Nucleus accumbens (tissue), 56 donors: ENCODE measurements at places on chromosomes 4 and X.

DNA sequence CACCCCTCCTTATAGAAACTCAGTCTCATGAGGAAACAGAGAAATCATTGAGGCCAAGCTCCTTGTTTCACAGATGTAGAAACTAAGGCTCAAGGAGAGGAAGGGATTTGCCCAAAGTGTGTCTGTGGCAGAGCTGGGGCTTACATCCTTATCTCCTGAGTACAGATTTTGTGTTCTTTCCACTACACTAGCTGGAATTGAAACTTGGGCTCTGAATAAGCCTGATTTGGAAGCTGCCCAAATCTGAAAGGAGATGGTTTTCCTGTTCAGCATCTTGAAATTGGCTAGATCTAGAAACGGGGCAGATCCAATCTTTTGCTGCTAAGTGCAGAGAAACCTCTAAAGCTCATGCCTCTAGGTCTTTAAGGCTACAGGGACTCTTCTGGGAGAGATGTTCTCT is 24.3 kb downstream of the AWAT2 start:
- no peak for DNase-seq

DNA sequence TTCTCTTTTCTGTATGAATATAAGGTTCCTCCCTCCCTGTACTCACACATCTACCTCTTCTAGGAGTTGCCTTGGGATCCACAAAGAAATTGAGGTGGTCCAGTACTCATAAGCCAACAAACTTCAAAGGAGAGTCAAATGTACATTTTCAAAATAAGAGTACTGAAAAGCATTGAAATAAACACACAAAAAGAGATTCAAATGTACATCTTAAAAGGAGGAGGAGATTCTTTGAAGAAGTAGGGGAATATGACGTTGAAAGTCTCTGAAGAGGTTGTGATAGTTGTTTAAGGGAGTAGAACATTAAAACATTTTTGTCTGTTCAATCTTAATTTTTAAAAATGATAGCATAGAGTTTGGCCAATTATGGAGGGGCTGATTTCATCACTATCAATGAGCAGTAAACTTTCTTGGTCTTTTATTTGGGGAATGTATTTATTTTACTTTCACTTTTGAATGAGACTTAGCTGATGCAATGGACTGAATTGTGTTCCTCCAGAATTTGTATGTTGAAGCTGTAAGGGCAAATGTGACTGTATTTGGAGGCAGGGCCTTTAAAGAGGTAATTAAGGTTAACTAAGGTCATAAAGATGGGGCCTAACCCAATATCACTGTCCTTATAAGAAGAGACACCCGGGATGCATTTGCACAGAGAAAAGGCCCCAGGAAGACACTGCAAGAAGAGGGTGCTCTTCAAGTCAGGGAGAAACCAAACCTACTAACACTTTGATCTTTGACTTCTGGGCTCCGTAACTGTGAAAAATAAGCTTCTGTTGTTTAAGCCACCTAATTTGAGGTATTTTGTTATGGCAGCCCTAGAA is 226.3 kb upstream of the PGRMC2 start:
- no peak for DNase-seq

GRCh38 chrX:46620505-46620904 is 46.9 kb downstream of the CHST7 start:
- no peak for DNase-seq

DNA sequence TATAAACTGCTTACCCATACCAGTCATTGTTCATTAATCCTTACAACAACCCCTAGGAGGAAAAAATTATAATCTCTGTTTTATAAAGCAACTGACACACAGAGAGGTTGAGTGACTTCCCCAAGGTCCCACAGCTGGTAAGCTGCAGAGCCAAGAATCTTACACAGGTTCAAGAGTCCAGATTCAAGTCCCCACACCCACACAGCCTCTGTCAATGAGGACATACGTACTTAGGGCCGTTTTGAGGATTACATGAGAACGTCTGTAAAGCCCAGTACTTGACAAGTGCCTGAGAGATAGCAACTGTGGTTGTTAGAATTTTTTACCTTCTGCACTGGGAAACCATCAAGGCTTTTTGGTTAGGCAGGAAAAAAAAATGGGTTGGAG is 556 bp upstream of the SLC25A43 start:
- DNase-seq = no peak

DNA sequence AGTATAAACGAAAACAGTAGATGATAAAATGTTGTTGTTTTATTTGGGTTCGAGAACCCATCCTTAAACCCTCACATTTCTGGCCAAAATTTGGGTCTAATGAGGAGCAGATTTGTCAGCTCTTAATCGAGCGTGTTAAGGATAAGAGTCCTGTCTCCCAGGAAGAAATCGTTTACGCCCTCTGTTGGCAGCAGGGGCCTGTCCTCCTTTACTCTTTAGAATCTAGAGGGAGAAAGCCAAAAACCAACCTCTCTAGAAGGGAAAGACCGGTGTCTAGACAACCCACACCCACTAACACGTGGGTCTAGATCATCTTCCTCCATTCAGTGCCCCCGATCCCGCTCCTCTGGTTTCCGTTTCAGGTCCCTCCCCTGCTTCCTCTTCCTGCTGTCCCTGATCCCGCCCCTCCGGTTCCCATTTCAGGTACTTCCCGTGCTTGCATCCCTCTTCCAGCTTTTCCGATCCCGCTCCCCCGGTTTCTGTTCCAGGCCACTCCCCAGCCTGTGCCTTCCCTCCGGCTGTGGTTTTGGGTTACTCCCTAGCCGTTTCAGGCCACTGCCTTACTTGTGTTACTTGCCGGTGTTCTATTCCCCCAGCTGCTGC is 339.1 kb downstream of the PAPSS1 start:
- no peak for DNase-seq

- DNase-seq = no peak
Observed at GRCh38 chr4:146054676-146055075, 116.1 kb upstream of the ZNF827 start.

DNA sequence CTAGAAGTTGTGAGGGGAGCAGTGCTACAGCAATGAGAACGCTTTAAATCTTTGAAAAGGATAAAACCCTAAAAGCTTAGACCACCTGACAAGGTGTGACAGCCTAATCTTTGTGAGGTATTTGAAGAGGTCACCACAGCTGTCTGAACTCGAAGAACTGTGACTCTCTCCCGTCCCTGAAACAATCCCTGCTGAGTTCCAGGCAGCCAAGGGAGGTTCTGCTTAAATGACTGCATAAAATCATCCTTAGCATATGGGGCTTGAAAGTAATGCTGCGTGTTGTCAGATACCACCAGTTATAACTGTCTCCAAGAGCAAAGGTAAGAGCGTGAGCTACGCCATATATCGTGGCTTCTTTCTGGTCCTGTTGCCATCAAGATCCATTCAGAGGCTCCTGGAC is 696.3 kb downstream of the PCDH7 start:
- DNase-seq = no peak

DNA sequence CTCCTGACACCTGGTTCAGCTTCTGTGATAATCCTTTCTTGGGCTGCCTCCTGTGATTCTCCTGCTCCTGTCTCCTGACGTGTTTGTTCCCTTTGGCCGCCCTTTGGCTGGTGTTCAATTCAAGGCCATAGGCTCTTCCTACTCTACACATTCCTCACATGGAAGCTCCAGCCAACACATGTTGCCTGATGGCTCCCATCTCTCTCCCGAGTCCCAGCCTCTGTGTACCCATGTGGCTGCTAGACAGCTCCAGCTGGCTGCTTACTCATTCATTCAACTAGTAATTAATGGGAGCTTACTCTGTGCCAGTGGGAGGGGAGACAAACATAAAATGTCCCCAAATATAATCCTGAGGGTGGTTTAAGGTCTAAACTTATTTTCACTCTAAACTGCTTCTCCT is 9.2 kb upstream of the MED28 start:
- DNase-seq = no peak

- DNase-seq = no peak
Observed at GRCh38 chr4:20019310-20020015, 232.2 kb upstream of the SLIT2 start.

DNA sequence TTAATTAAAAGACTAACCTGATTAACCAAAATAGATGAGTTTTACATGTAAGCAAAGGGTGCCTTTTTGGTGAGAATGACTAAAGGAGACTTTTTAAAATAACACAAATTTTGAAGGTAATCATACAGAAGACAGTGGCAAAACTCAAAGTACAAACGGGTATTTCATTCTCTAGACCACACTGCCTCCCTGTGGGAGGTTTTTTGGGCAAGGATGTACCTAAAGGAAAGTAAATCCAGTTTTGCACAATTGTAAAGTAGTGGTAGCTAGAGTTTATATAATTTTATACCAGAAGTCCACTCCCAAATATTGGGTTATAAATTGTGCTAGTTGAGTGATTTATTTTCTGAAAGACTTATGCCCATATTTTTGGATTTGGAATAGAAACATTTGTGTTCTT is 201.0 kb downstream of the PAPSS1 start:
- no peak for DNase-seq

DNA sequence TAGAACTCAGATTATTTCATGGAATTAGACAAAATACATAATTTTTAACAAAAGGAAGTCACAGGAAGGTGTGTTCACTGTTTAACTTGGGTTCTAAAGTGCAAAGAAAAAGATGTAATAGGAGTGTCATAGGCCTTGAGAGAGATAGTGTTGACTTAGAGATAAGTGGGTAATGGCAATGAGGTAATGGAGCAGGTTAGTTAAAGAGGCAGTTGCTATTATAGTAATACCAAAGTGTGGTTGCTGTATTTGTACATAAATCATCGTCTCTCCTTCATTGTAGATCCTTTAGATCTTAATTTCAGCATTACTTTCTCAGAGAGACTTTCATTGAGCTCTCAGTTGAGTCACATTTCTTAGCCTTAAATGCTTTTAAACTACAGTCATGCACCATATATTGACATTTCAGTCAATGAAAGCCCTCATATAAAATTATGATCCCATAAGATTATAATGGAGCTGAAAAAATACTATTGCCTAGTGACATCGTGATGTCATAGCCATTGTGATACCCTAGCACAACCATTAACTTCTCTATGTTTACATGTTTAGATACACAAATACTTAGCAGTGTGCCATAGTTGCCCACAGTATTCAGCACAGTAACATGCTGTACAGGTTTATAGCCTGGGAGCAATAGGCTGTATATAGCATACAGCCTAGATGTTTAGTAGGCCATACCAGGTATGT is 245.4 kb downstream of the ADGRL3 start:
- DNase-seq = no peak

- DNase-seq = no peak
Observed at GRCh38 chr4:24228692-24229091, 338.8 kb upstream of the PPARGC1A start.

- DNase-seq = no peak
Observed at GRCh38 chr4:163180090-163180489, 13.4 kb upstream of the NAF1 start.

DNA sequence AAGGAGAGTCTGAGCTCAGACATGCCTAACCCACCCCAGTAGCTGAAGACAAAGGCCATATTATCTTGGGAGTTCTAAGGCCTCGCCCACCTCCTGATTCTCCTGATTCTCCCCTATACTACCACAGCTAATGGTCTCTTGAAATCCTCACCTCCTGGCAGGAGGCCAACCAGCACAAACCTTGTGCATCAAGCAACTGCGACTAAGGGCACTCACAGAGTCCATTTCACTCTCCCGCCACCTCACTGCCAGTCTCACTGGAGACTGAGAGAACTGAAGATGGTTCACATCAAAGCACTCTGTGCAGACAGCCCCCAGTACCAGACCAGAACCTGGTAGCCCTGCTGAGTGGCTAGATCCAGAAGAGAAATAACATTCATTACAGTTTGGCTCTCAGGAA is 102.1 kb upstream of the KLF8 start:
- DNase-seq = no peak

GRCh38 chrX:11212741-11213140 is 80.5 kb upstream of the AMELX start:
- no peak for DNase-seq

DNA sequence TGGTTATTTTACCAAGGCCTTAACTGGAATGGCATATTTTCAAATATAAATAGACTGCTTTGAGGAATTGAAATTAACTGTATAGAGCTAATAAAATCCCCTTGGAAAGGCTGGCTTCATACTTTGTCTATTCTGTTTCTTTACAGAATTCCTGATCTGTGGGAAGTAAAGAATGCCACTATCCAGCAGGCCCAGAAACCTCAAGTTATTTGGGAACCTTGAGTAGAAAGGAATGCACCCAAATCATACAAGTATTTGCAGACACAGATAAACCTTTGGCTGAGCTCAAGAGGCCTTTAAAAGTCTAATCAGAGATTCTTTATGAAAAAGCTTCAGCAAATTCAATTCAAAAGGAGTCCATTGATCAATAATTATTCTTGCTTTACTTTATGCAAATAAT is 975.7 kb upstream of the PABPC4L start:
- DNase-seq = no peak

DNA sequence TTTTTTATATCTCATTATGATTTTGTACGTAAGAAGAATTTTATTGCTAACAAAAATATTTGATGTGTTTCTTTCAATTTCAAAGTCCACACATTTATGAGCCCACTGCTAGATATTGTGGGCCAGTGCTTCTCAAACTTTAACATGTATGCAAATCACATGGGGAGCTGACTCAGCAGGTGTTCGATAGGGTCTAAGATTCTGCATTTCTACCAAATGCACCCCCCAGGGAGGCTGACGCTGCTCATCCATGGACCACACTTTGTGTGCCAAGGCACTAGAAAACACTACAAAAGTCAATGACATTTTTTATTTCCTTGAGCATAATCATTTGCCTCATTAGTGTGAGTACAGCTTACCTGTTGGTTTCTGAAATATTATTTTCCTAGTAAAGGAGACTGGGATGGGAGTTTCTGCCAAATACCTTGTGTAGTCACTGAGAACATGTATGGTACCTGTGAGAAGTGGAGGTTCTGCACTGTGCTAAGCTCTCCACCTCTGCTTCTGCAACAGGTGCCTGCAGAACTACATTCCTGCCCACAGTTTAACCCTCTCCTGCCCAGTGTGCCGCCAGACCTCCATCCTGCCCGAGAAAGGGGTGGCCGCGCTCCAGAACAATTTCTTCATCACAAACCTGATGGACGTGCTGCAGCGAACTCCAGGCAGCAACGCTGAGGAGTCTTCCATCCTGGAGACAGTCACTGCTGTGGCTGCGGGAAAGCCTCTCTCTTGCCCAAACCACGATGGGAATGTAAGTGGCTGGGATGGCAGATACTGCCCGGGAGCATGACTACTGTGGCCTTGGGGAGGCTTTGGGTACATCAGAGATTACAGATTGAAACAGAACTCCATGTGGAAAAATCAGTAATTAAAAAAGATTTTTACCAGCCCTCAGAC is 68.9 kb upstream of the MND1 start:
- DNase-seq = no peak

DNA sequence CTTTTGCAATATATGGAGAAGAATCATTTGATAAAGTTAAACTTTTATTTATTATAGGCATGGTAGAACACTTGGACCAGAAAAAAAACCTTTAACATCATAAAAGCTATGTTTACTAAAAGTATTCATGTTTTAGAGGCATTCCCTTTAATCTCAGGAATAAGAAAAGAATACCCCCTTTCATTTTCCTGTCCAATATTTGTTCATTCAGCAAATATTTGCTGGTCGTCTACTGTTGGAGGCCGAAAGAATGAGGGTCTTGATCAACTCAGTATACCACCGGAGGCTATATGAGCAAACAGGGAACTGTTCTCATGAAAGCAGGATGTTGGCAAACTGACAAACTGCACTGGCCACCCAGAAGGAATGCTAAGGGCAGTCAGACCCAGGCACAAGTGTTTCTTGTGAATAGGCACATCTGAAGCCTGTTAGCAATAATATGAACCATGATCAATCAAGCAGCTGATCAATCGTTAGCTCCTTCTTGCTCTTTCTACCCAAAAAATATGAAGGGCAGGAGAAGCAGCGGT is 480.8 kb upstream of the FAT1 start:
- DNase-seq = no peak

GRCh38 chr4:3374667-3375066 is 67.1 kb upstream of the HGFAC start:
- DNase-seq = no peak
